ENCODE measurements at places on chromosomes 3 and 15.

GRCh38 chr3:122217901-122218300, 34.4 kb downstream of the CASR start:
- no peak for DNase-seq

DNA sequence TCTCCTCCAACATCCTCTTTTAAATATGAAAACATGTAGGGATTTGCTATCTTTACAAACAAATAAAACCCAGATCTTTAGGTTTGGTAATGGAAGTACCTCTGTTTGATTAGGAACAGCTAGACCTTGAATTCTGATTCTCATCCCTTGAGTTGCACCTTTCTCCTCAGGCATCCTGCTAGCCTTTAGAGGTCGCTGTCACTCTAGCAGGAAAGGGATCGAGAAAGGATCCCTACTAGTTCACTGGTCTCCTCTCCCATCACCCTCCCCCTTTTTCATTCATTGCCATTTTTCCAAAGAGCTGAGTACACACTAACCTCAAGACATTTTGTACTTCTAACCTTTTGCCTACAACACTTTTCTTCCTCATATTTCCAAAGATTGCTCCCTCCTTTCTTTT, 569.8 kb downstream of the RBMS3 start:
- no peak for DNase-seq

- no peak for DNase-seq
These were observed 83.8 kb downstream of the MAP4 start for GRCh38 chr3:47932421-47932820.

GRCh38 chr3:15528854-15529537, 7.5 kb upstream of the COLQ start:
- no peak for DNase-seq

- DNase-seq = peak; percentile 79
These were observed 10.0 kb downstream of the POC1A start for GRCh38 chr3:52144034-52144795.

DNA sequence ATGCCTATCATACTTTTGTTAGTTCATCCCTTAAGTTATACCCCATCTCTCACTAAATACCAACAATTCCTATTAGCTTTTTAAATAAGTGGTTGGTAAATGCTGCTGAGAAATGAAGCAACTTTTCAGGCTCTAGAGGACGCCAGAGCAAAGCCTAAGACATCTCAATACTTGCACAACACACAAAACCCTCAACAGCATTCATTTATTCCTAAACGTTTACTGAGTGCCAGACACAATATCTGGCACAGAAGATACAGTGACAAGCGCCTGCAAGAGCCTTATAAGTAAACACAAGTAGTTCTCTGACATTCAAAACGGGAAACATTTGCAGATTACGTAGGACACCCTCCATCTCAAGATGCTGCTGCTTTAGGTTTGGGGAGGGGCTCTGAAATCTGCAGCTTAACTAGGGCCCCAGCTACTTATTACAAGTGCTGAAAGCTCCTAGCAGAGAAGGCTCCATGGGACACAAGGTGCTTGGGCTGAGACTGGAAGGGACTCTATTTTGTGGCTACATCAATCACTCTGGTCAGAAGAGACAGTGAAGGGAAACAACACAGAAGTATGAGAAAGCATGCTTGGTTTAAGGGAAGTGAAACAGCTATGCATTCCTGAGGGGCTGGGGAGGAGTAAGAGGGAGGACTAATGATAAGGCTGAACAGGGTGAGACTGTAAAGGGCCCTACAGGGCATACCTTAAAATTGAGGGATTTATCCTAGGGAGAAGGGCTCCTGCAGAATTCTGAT, 311.3 kb downstream of the PLCL2 start:
- no peak for DNase-seq

GRCh38 chr3:46447228-46447985, 17.3 kb downstream of the LTF start:
- no peak for DNase-seq

- DNase-seq = no peak
These were observed 767.7 kb upstream of the CFAP20DC start for GRCh38 chr3:59817511-59817910.

- no peak for DNase-seq
These were observed 27.8 kb downstream of the PPCDC start for GRCh38 chr15:75051191-75051608.

GRCh38 chr3:46884929-46885328, 7.4 kb downstream of the PTH1R start:
- no peak for DNase-seq

- DNase-seq = no peak
These were observed 40.7 kb downstream of the TMEM212 start for GRCh38 chr3:171883893-171884279.

GRCh38 chr3:126961791-126962461, 21.0 kb upstream of the PLXNA1 start:
- no peak for DNase-seq

DNA sequence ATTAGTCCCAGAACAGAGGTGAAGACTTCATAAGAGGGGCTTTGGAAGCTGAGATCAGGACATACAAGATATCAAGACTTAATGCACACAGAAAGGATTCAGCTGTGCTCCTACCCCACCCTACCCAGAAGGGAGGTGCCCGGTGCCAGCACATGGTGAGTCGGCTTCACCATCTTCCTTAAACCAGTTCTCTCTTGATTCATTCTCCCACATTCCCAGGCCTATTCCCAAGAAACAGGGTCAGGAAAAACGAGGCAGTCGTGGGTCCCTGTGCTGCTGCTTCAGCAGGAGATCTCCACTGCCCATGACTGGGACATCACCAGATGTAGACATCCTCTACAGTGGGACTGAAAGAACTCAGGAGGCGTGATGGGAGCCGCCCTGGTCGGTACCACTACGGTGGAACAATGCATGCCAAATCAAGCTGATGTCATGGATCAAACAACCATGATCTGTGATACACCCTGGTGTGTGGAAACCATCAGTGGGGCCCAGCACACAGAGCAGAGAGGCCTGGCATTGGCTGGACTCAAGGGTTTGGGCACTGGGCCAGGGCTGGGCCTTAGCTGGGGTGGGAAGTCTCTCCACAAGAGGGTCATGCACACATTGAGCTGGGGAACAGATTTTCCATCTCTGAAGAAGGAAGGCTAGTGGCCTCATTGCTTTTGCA, 41.9 kb downstream of the CCDC12 start:
- DNase-seq = no peak

DNA sequence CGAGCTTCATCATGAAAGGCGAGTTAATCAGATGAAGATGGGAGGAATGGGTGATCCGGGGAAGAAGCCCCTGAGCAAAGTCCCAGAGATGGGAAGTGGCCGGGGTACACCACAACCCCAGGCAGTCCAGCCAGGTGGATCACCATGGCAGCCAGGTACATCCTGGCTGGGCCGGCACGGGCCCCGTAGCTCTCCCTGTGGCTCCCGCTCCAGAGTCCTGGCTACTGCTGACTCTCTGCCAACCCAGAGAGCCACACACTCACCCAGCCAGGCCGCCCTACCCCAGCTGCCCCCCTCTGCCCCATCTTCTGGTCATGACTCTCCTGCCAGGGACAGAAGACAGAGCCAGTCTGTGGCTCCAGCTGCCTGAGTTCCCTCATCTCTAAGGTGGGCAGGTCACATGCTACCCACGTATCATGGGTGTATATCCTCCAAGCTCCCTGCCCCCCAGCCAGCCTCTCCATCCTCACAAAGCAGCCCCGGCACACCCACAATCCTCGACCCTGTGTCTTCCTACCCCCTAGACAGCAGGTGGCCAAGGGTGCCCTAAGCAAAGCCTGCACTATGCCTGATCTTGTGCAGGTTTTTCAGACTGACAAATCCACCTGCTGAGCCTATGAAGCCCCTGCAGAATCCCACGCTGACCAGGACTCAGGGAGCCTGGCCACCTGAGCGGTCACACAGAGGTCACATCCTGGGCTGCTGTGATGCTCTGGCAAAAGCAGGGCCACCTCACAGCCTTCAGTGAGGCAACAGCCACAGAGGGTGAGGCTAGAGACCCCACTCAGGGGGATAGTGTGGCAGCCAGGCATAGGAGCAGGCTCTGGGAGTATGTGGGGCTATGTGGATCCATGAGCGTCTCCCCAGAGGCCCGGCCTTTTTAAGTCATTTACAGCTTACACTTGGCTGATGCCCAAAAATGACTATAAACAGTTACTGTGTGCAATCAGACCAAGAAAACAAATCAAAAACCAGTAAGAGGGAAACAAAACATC, 13.2 kb downstream of the XXYLT1 start:
- no peak for DNase-seq

GRCh38 chr3:36813305-36813704, 49.0 kb upstream of the DCLK3 start:
- DNase-seq = no peak

- DNase-seq = no peak
These were observed 149.3 kb upstream of the MEF2A start for GRCh38 chr15:99416191-99417188.

- DNase-seq = no peak
These were observed 169.3 kb downstream of the ADAMTS9 start for GRCh38 chr3:64518496-64518895.

- DNase-seq = no peak
These were observed 154.2 kb upstream of the SMAD3 start for GRCh38 chr15:66911131-66911700.
